D341Med (cell line): ENCODE measurements at places on chromosomes 2 and 18.

GRCh38 chr2:217279556-217279955 lies 419.7 kb upstream of the TNP1 start:
- no peak for DNase-seq

- DNase-seq = peak; percentile 37
These were observed 45.9 kb downstream of the ST6GAL2 start for GRCh38 chr2:106839849-106840595.

DNA sequence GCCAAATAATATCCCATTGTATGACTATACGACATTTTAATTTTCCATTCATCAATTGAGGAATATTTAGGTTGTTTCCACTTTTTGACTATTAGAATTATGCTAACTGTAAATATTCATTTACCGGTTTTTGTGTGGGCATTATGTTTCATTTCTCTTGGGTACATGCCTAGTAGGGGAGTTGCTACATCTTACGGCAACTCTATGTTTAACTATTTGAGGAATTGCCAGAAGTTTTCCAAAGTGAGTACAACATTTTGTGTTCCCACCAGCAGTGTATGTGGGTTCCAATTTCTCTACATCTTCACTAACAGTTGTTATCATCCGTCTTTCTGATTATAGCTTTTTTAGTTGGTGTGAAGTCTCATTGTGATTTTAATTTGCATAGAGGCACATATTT lies 1.6 kb upstream of the KDSR start:
- DNase-seq = no peak

GRCh38 chr2:238160206-238161129 lies 1.7 kb downstream of the ERFE start:
- DNase-seq = peak; percentile 78

DNA sequence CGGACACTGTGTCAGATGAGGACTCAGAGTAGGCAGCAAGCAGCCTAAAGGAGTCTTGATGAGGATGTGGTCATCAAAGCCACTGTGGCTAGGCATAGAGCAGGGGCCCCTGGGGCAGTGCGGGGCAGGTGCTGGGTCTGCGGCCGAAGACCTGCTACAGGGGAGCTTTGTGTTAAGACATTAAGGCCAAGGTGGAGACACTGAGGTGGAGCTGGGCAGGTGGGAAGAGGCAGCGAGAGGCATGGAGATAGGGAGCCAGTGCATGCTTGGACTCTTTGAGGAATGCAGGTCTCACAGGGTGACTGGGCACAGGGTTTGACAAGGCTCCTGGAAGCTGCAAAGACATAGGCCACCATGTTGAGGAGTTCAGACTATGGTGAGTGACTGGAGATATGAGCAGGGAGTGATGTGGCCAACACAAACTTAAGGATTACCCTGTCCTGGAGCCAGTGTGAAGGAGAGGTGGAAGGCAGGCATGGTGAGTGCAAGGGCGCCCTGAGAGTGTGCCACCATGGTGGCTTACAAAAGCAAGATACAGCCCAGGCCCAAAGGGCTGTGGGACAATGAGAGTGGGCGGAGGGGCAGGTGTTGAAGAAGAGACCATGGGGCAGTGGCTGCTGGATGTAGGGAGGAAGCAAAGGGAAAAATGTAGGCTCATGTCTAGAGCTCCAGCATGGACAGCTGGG lies 450.9 kb upstream of the HS6ST1 start:
- DNase-seq = no peak

GRCh38 chr2:208671284-208671683 lies 264.7 kb downstream of the PTH2R start:
- no peak for DNase-seq

DNA sequence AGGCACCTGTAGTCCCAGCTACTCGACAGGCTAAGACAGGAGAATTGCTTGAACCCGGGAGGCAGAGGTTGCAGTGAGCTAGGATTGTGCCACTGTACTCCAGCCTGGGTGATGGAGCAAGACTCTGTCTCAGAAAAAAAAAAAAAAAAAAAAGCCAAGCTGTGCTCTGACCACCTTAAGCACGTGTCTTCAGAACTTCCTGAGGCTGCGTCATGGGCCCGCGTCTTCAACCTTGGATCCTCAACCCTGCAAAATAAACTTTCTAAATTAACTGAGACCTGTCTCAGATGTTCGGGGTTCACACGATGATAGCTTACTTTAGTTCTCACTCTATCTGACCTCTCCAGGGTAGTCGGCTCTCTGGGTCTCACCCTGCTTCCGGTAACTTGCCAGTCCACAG lies 65.8 kb upstream of the CABLES1 start:
- DNase-seq = no peak

- DNase-seq = no peak
These were observed 142.4 kb upstream of the SOX11 start for GRCh38 chr2:5549771-5550170.

- no peak for DNase-seq
These were observed 9.3 kb downstream of the NCK2 start for GRCh38 chr2:105754011-105754410.

DNA sequence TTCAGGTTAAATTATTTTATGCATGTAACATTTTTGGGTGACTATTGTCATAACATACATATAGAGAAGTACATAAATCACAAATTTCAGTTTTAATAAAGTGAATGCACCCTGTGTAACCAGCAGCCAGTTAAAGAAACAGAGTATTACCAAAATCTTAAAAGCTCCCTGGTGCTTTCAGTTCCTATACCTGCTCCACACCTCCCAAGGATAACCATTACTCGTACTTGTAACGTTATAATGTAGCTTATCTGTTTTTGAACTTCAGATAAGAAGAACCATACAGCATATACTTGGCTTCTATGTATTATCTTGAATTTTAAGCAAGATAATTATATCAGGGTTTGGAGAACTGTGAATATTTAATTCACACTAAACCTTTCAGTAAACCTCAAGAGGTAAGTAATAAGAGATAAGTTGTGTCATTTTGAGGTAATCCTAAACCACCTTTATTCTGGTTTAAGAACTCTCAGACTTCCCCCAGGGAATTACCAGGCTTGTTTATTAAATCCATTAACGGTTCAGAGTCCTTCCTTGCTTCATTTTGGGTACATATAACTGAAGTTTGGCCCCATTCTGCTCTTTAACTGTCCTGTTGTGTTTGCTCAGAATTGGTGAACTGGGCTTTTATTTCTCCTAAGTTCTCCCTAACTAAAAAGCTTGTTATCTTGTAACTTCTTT lies 58.6 kb downstream of the LCLAT1 start:
- no peak for DNase-seq

DNA sequence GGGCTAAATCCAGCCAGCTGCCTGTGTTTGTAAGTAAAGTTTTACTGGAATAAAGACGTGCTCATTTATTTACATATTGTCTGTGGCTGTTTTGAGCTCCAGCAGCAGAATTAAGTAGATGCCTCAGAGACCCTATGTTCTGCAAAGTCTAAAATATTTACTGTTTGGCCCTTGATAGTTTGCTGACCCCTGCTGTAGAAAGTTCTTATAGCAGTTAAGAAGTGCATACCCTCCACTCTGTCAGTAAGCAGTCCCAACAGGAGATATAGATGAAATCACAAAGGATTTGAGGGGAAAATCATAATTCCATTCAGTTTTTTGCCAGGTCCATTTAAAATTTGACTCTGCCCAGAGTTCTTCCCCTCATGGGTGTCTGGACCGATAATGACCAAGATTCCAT lies 50.1 kb upstream of the ITM2C start:
- no peak for DNase-seq

DNA sequence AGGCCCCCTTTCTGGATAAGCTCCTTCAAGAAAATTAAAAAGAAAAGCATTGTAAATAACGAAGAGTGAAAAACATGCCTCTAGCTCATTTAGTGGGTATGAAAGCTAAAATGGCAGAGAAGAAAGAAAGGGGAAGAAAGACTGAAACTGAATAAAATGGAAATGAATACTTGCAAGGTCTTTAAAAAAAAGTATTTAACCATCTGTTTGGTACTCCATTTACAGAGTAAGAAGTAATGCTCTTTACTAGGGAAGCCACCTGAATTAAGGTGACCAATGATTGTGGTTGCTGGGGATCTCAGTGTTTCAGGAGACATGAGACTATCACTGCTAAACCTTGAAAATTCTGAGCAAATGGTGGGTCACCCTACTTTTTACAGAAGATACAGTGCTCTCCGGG lies 17.7 kb upstream of the ARL5A start:
- DNase-seq = no peak

DNA sequence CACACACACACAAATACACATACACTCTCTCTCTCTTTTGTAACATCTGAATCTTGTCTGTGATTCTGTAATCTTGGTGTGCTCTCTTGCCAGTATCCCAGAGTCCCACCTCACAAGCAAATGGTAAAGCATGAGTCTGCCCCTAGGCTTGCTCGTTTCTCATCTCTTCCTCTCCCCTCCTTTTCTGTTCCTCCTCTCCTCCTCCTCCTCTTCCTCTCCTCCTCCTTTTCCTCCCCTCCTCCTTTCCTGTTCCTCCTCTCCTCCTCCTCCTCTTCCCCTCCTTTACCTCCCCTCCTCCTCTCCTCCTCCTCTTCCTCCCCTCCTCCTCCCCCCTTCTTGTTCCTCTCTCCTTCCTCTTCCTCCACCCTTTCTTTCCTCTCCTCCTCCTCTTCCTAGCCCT lies 59.0 kb downstream of the TNFRSF11A start:
- no peak for DNase-seq

DNA sequence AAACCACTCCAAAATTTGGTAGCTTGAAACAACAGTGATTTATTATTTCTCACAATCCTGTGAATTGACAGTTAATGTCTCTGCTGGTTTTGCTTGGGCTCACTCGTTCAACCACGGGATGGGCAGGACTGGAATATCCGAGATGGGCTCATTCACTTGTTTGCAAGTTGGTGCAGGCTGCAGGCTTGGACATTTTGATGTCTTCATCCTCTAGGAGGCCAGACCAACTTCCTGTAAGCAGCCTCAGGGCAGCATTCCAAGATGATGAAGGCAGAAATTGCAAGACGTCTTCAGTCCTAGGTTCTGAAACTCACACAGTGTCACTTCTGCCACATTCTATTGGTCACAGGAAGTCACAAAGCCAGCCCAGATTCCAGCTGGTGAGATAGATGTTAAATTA lies 47.1 kb downstream of the GPR39 start:
- DNase-seq = no peak

- peak; percentile 67 for DNase-seq
These were observed 36.5 kb downstream of the SEMA4F start for GRCh38 chr2:74690571-74690970.

DNA sequence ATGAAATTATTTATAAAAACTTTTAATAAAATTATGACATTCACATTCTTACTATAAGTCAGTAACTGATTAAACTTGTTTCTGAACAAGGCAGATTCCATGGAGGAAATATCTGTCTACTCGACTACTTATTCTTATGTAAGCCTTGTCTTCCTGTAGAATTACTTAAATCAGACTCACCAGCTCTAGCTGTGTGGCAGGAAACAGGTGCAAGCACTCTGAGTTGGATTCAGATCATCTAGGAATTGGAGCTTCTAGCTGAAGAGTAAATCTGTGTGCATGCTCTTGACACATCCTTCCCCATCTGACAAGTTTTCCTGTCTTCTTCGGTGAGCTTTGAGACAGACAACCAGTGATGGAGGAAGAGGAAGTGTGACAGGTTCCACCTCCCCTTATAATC lies 284.7 kb downstream of the TRIB2 start:
- DNase-seq = no peak

DNA sequence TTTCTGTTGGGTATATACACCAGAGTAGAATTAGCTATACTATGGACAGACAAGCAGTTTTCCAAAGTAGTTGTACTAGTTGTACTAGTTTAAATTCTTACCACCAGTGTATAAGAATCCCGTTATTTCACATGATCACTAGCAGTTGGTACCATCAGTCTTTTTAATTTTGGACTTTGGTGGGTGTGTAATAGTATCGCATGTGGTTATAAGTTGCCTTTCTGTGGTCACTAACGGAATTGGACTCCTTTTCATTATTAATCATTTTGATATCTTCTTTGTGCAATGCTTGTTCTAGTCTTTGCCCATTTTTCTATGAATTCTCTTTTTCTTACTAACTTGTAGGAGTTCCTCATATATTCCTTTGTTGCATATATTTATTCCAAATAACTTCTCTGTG lies 89.8 kb downstream of the ASXL2 start:
- no peak for DNase-seq

GRCh38 chr2:584863-585823 lies 92.1 kb downstream of the TMEM18 start:
- DNase-seq = no peak

DNA sequence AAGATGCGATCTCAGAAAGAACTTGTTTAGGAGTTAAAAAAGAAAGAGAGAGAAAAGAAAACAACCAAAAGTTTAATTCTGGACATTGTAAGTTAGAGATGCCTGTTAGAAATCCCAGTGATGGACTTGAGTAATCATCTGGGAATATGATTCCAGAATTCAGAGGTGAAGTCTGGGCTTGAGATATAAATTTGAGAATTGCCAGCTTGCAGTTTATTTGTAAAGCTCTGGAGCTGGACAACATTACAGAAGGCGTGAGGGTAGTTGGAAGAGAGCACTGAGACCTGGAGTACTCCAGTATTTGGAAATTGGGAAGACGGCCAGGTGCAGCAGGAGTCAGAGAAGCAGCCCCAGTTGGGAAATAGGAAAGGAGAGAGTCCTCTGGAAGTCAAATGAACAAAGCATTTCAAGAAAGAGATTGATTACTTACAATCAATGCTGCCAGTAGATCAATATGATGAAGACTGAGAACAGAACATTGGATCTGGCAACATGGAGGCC lies 128.8 kb upstream of the ARHGAP28 start:
- DNase-seq = no peak

DNA sequence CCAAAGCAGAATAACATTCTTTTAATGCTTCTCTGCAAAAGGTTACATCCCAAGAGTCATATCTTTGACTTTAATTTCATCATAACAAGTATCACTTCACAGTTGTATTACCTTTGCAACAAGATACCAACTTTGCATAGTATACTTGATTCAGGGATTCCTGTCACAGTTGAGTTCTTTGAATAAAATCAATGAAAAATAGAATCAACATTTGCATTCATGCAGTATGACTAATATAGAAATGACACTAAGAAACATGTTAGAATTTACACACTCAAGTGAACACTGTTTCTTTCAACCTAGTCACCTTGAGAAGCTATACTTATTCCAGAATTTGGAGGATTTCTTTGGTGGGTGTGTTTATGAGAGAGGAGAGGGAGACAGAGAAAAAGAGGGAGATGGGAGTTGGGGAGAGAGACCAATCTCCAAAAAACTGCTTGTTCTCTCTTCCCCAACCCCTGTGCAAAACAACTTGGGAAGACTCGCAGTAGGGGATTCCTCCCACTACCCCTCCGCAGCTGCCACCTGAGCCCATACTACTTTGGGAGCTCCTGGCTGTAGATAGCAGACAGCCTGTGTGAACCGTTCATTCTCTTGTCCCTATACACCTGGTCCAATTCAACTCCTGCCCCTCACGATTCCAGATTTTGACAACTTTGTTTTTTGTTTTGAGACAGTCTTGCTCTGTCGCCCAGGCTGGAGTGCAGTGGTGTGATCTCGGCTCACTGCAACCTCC lies 57.7 kb downstream of the PELI1 start:
- DNase-seq = no peak

DNA sequence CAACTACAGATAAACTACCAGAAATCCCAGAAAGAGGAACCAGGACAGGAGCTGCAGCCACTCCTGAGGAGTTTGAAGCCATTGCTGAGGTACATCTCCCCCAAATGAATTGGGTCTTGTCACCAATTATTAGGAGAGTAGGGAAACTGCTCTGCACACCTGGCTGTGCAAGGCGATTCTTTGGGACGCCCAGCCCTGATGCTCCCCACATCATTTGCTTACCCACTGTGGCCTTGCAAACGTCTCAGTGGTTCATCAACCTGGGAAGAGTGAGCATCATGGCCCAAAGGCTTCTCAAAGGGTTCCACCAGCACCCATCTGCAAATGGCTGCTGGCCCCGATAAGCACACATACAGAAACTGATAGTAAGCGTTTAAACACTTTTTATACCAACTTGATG lies 21.8 kb upstream of the DCDC2C start:
- no peak for DNase-seq

- DNase-seq = no peak
These were observed 209.6 kb downstream of the SLC8A1 start for GRCh38 chr2:40242315-40242714.
